Tibial nerve (tissue), 4 donors: ENCODE measurements at places on chromosomes 12 and 14.

DNA sequence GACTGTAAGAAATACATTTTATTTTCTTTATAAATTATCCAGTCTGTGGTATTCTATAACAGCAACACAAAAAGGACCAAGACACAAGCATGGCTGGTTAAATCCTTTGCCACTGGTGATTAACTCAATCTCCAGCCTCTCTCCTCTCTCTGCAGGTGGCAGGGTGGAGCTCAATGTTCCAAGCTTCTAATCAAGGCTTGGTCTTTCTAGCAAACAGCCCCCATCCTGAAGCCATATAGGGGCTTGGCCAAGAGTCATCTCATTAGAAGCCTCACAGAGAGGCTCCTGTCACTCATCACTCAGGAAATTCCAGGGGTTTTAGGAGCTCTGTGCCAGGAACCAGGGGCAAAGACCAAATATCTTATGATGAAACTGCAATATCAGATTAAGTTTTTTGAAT, 12.0 kb downstream of the C12orf75 start:
- DNase-seq = no peak

DNA sequence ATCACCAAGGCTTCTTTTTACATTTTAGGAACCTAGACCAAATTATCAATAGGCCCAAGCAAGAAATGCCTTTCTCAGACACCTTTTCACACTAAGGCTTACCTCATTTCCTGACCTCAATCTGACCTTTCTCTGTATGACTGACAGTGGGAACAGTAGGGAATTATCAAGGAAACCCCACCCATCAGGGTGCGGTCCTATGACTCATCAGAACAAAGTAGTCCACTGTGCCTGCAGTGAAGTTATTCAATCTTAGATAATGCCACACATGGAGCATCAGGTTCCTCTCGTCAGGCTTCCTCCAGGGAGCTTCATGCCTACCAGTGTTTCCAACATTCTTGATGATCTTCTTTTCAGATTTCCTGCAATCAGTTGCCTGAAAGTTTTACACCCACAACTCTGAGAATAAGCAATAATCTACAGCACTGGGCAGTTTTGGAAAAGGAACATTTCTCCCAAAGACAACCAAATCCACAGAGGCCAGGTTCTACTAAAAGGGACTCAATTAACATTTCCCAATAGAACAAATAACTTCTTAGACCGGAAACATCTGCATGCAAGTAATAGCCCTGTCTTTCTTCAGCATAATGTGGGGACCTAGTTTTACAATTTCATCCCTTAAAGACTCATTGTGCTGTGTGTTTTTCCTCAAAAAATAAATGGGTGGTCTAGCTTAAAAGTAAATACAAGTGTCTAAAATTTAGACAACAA, 35.9 kb upstream of the TMTC2 start:
- DNase-seq = no peak

- DNase-seq = no peak
These were observed 1231.0 kb downstream of the VRK1 start for GRCh38 chr14:98028162-98028561.

DNA sequence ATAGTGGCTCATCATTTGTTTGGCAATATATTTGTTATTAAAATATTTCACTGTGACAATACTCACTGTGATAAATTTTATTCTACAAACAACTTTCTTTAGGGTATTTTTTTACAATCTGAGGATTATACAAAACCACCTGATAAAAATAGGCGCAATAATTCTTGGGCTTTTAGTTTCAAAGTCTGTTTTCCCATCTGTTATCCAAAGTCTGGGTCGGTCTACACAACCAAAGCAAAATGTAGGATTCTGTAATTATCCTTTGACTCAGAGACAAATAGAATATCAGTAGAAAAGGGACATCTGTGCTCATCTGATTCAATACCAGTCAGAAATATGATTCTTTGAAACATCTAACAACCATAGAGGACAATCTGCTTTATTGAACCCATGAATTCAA, 271.8 kb upstream of the AMIGO2 start:
- DNase-seq = no peak

DNA sequence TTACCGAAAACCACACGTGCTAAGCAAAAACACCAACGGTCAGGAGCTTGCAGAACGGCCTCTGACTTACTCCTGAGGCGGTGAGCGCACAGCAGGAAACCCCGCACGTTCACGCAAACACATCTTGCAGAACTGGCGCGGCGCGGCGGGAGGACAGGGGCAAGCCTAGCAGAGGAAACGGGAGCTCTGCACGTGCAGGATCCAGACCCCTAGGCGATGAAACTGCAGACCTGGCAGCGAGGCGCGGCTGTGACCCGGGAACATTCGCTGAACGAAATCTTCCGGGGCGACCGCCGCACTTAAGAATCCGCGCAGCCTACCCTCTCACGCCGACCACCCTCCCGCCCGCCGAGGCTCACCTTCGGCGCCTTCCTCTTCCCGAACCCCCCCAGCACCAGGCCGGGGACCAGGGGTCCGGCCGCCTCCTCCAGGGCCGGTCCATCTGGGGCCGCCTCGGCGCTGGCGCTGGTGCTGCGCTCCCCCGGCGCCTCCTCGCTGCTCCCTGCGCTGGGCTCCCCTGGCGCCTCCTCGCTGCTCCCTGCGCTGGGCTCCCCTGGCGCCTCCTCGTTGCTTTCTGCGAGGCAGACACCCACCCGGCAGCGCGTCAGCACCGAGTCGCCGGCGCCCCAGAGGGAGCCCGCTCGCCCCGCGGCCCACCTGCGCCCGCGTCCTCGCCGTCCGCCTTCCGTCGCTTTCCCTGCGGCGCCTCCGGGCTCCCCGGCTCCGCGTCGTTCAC, 615 bp downstream of the DDX51 start:
- DNase-seq = peak; percentile 9
